Skeletal muscle tissue (tissue), 5 donors: ENCODE measurements at places on chromosomes 4 and X. TPM values are rescaled to one million over a fixed set of nuclear protein-coding genes. Genes with fewer than 3 reads are reported as not detected.

SERPINA7 gene
- total RNA-seq: not detected

MCF2 gene
- total RNA-seq: 0.52 TPM

XG gene
- total RNA-seq: 3.1 TPM

OGT gene
- total RNA-seq: 123 TPM

FOXR2 gene
- total RNA-seq: not detected
